Type B pancreatic cell (in vitro differentiated cells): ENCODE measurements at places on chromosomes 16 and 17.

GRCh38 chr16:64364894-64365293 is 757.0 kb downstream of the CDH11 start:
- H3K27me3 ChIP-seq = no peaks in the 10 kb centered on the region
- no peak overlapping the region for H3K4me3 ChIP-seq
- H3K36me3 ChIP-seq = no peaks in the 10 kb centered on the region
- no peak for DNase-seq
- peaks cover 17% of the 10 kb centered on the region for H3K4me1 ChIP-seq

- no peaks in the 10 kb centered on the region for H3K4me1 ChIP-seq
- DNase-seq = no peak
- H3K27me3 ChIP-seq = no peaks in the 10 kb centered on the region
- no peak overlapping the region for H3K4me3 ChIP-seq
- no peaks in the 10 kb centered on the region for H3K36me3 ChIP-seq
- H3K27ac ChIP-seq = no peak overlapping the region
Measured at GRCh38 chr16:35506018-35506897, 2046.8 kb downstream of the TP53TG3F start.

DNA sequence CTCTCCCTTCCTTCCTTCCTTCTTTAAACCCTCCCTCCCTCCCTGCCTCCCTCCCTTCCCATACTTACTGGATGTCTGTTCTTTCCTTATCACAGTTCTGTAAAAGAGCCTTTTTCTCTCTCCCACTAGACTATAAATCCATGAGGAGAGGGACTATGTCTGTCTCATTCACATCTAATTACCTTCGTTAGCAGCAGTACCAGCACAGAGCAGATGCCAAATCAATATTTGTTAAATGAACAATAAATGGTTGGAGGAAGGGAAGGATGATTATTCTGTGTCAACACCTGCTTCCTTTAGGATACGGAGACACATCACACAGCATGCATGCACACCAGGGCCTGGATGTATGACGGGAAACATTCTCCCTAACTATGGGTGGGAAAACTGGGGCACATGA is 94.2 kb downstream of the DNAH3 start:
- H3K4me1 ChIP-seq = no peaks in the 10 kb centered on the region
- H3K27ac ChIP-seq = no peak overlapping the region
- no peak for DNase-seq
- no peak overlapping the region for H3K4me3 ChIP-seq

GRCh38 chr17:62757500-62757951 is 50.6 kb downstream of the MARCHF10 start:
- H3K4me3 ChIP-seq = no peak overlapping the region
- H3K4me1 ChIP-seq = peaks cover 36% of the 10 kb centered on the region
- H3K27me3 ChIP-seq = peaks cover 43% of the 10 kb centered on the region
- no peak overlapping the region for H3K27ac ChIP-seq
- no peak for DNase-seq
- H3K36me3 ChIP-seq = no peaks in the 10 kb centered on the region

GRCh38 chr17:18362698-18363100 is 651 bp downstream of the SHMT1 start:
- H3K27me3 ChIP-seq = no peaks in the 10 kb centered on the region
- H3K4me1 ChIP-seq = peaks cover 9% of the 10 kb centered on the region
- no peak for DNase-seq
- peak overlapping the region; percentile 68 for H3K27ac ChIP-seq
- H3K36me3 ChIP-seq = no peaks in the 10 kb centered on the region
- peak overlapping the region; percentile 94 for H3K4me3 ChIP-seq

- H3K27me3 ChIP-seq = peaks cover 71% of the 10 kb centered on the region
- no peaks in the 10 kb centered on the region for H3K36me3 ChIP-seq
- peaks cover 12% of the 10 kb centered on the region for H3K4me1 ChIP-seq
Measured at GRCh38 chr17:36731811-36732210, 130.4 kb downstream of the MRM1 start.

GRCh38 chr16:29774730-29775129 is 3.3 kb upstream of the ZG16 start:
- no peaks in the 10 kb centered on the region for H3K36me3 ChIP-seq
- H3K4me3 ChIP-seq = no peak overlapping the region
- H3K27me3 ChIP-seq = no peaks in the 10 kb centered on the region
- H3K4me1 ChIP-seq = peaks cover 11% of the 10 kb centered on the region

GRCh38 chr16:10681310-10682308 is 13.1 kb downstream of the TEKT5 start:
- H3K36me3 ChIP-seq = no peaks in the 10 kb centered on the region
- H3K27ac ChIP-seq = no peak overlapping the region
- peaks cover 3% of the 10 kb centered on the region for H3K27me3 ChIP-seq

GRCh38 chr17:31935512-31935911 is 1.3 kb upstream of the SUZ12 start:
- no peaks in the 10 kb centered on the region for H3K27me3 ChIP-seq
- no peak for DNase-seq
- peaks cover 7% of the 10 kb centered on the region for H3K36me3 ChIP-seq
- H3K27ac ChIP-seq = peak overlapping the region; percentile 78
- peak overlapping the region; percentile 87 for H3K4me3 ChIP-seq

GRCh38 chr16:31083981-31084380 is 4.8 kb downstream of the PRSS53 start:
- H3K36me3 ChIP-seq = no peaks in the 10 kb centered on the region
- no peaks in the 10 kb centered on the region for H3K27me3 ChIP-seq
- peaks cover 5% of the 10 kb centered on the region for H3K4me1 ChIP-seq
- no peak overlapping the region for H3K4me3 ChIP-seq

DNA sequence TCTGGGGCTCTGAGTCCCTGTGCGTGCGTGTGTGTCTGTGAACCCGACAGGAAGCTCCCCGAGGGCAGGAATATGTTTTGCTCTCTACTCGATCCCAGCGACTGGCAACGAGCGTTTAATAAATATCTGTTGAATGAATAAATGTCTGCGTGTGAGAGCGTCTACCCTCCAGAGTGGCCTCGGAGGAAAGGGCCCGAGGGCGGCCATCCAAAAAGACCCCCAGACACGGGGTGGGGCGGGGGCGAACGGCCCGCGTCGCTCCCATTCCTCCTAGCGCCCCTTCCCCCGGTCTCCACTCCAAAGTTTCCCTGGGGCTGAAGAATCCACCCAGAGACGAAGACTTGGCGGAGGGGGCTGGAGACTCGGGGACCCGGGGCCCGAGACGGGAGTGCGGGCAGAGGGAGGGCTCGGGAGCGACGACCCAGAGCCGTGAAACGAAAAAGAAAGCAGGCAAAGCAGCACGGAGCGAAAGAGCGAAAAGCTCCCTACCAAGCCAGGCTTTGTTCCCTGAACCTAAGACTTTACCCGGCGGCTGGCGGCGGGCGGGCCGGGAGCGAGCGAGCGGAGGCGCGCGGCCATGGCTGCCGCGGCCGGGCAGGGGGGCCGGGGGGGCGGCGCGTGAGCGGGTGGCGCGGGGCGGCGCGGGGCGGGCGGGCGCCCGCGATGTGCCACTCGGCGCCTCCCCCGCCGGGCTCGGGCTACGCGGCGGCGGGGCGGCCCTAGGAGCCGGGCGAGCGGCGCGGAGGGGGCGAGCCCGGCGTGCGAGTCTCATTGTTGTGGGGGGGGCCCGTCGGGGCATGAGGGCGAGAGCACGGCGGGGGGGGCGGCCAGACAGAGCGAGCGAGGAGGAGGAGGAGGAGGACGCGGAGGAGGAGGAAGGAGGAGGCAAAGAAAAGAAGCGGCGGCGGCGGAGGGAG is at the start of gene MLLT6:
TSS of gene MLLT6 (plus strand) at position 668 of the 917 bp plus-strand sequence. CDS start 360 bp downstream, outside the sequence.
- peak; percentile 83 for DNase-seq
- peak within 1 kb of the TSS; percentile 99 for H3K27ac ChIP-seq
- H3K27me3 ChIP-seq = peaks cover 13% of the 10 kb centered on the region

DNA sequence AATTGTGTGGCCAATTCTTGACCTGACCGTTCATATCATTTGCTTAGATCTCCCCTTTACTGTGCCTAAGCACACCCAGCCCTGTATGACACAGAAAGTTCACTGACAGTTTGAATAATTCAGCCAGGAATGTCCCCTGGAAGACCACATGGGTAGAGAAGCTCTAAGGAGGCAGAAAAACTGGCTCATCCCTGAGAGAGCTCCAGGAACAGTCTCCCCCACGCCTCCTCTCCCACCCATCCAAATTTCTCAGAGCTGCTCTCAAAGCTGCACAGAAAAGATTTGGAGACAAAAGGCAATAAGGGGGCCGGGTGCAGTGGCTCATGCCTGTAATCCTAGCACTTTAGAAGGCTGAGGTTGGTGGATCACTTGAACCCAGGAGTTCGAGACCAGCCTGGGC is 11.2 kb downstream of the PRAC1 start:
- H3K27ac ChIP-seq = no peak overlapping the region
- DNase-seq = no peak
- H3K4me3 ChIP-seq = no peak overlapping the region
- H3K27me3 ChIP-seq = peaks cover 94% of the 10 kb centered on the region
- no peaks in the 10 kb centered on the region for H3K36me3 ChIP-seq

- H3K27me3 ChIP-seq = peaks cover 9% of the 10 kb centered on the region
- no peak for DNase-seq
- H3K4me3 ChIP-seq = no peak overlapping the region
- H3K36me3 ChIP-seq = no peaks in the 10 kb centered on the region
- H3K27ac ChIP-seq = no peak overlapping the region
Measured at GRCh38 chr17:32319548-32319905, 22.4 kb downstream of the C17orf75 start.

DNA sequence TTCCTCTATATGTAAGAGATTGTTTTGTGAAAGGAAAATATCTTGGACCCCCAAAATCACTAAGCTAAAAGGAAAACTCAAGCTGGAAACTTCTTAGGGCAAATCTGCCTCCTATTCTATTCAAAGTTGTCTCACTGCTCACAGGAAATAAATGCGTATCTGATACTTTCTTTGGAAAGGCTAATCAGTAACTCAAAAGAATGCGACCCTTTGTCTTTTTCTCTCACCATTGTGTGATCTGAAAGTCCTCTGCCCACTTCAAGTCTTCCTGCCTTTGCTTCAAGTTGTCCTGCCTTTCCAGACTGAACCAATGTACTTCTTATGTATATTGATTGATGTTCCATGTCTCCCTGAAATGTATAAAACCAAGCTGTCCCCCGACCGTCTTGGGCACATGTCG is 157.3 kb downstream of the KIF2B start:
- no peaks in the 10 kb centered on the region for H3K36me3 ChIP-seq
- no peak overlapping the region for H3K27ac ChIP-seq
- DNase-seq = no peak
- H3K4me3 ChIP-seq = no peak overlapping the region

GRCh38 chr16:61146429-61146828 is 889.8 kb downstream of the CDH8 start:
- H3K4me1 ChIP-seq = no peaks in the 10 kb centered on the region
- H3K27ac ChIP-seq = no peak overlapping the region
- no peaks in the 10 kb centered on the region for H3K36me3 ChIP-seq
- no peak overlapping the region for H3K4me3 ChIP-seq
- DNase-seq = no peak
- H3K27me3 ChIP-seq = no peaks in the 10 kb centered on the region

GRCh38 chr16:85514295-85514597 is 98.9 kb upstream of the GSE1 start:
- no peak for DNase-seq
- no peak overlapping the region for H3K4me3 ChIP-seq
- H3K27ac ChIP-seq = no peak overlapping the region
- H3K4me1 ChIP-seq = peaks cover 33% of the 10 kb centered on the region
- peaks cover 4% of the 10 kb centered on the region for H3K36me3 ChIP-seq

DNA sequence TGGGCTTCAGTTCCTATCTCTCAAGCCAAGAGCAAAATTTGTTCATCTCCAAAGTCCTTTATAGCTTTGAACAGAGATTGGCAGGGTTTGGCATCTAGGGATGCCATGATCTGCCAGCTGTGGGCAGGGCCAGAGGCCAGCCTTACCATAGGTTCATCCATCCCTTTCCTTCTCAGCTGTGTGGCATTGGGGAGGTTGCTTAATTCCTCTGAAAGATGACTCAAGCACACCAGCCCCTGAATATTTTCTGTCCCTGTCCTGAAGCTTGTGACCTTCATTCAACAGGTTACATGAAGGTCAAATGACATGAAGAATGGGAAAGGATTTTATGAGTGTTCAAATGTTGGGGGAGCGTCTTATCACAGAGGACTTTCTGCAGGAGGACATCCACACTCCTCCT is 3.4 kb downstream of the MT1G start:
- no peak overlapping the region for H3K27ac ChIP-seq
- H3K36me3 ChIP-seq = no peaks in the 10 kb centered on the region
- peaks cover 99% of the 10 kb centered on the region for H3K27me3 ChIP-seq
